NB4 (cell line): ENCODE measurements at places on chromosomes 4 and X.

DNA sequence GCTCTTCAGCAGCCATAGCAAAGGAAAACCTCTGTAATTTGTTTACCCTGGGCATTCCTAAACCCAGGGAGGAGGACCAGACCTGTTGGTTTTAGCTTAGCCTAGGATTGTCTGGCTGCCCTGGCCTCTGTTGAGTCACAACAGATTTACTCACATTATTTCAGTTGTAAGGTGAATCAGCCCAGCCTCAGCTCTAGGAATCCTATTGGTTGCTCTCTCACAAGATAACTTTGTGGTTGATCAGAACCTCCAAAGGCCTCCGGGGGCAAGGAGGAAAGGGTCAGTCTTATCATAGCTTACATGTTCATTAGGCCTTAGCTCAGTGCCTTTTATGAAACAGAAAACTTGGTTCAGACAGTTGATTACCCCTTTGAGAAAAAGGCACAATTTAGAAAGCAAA, 41.0 kb downstream of the PDK3 start:
- DNase-seq: peak; percentile 16

- no peak for DNase-seq
Measured at GRCh38 chr4:53194727-53195126, 171.1 kb downstream of the SCFD2 start.

DNA sequence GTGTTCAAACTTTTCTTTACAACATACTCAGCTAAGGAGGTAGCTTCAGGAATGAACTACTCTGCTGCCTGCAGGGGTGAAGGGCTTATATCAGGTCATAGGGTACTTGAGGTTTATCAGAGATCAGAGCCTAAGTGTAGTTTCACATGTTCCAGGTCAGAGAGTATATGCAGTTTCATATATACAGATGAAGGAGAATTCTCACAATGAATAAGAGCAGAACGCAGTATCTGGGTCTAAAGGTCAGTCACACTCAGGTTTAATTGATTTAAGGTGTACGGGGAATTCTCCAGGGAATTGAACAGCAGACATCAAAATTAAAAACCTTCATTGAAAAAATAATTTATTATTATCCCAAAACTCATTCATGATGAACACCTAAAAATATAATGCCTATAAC, 700.6 kb downstream of the TECRL start:
- no peak for DNase-seq

- DNase-seq: peak; percentile 4
Measured at GRCh38 chrX:132090403-132091159, 37.2 kb downstream of the FRMD7 start.

DNA sequence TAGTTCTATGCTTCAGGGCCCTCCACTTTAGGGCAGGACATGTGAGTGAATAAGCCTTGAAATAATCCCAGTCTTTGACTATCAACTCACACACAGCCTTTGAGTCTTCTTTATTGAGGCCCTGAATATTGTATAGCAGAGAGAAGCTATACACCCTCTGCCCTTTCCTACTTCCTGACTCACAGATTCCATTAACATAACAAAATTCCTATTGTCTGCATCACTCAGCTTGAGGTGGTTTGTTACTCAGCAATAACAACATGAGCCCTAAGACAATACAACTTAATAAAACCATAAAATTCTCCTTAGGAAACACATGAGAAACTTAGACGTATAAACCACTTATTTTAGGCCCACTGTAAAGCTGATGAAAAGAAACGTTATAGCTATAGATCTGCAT, 680.3 kb upstream of the DIAPH2 start:
- no peak for DNase-seq

DNA sequence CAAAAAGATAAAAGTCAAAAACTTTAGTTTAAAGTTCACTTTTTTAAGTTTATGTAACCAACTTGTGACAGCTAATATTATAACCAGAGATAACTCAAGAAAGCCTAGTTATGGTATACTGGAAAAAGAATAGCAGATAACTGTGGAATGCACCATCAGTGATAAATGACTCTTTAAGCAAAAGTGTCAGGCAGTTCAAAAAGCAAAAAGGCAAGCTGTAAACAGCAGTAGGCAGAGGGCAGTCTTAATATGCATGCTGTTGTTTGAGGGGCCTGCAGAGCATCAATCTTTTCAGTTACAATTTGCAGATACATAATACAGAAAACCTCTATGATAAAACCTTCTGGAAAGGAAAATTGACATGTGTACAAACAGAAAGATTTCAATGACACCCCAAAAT, 81.8 kb upstream of the JADE1 start:
- no peak for DNase-seq

- DNase-seq: no peak
Measured at GRCh38 chr4:38381788-38382187, 282.2 kb upstream of the KLF3 start.

DNA sequence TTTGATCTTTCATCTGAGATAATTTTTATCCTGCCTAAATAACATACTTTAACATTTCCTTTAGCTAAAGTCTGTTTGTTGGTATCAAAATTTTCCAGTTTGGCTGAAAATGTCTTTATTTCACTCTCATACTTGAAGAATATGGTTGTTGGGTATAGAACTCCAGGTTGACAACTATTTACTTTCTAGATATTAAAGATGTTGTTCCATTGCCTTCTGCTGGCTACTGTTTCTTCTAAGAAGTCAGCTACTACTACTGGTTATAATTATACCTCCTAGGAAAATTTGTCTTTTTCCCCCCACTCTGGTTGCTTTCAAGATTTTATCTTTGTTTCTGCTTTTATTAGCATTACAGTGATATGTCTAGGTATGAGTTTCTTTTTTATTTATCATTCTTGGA, 75.7 kb downstream of the SH3RF1 start:
- no peak for DNase-seq

DNA sequence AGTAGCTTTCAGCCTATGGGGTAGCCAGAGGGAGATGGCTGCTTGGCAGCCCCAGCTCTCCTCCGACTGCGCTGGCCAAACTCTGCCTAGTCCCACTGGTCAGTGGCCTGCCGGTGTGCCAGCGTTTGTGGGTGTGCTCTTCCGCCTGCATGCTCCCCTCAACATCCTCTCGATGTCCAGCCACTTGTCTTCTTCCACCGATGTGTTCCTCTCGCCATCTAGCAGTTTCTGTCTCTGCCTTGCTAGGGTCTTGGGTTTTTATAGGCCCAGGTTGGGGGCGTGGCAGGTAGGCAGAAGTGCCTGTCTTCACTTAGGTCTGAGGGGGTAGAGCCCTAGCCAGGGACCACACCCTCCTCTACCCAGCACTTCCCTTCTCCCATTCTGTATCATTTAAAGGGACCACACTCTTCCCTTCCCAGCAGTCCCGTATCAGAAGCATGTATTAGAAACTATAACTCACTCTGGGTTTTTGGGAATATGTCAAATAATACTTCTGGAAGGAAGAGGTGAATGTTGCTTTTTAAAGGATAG, 124.4 kb downstream of the KDM6A start:
- DNase-seq: peak; percentile 7

DNA sequence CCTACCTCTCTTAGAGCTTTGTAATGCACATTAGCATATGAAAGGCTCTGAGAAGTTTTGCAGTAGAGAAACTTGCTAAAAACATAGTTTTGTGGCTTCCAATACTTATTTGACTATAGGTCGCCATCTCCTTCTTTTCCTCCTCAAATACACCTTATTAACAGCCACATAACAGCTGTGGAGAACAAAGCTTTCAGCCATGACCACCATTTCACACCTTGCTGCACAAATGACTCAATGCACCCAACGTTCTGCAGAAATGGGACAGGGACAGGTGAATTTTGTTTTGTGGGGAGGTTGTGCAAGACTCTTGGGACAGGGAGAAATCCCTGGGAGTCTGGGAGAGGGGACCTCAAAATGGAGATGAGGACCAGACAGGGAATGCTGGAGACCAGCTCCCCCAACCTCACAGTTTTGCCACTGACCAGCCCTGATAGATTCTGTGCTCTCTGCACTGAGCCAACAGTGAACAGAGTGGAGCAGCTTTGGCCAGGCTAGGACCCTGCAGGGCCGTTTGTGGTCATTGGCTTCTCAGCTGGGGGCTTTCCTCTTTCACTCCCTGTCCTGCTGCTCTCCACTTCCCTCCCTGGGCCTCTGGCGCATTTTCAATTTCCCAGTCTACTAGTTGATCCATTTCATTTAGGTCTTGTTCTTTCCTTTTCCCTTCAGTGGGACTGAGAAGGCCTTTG, 16.6 kb downstream of the FRMPD3 start:
- DNase-seq: no peak

GRCh38 chr4:31052519-31052918, 332.4 kb downstream of the PCDH7 start:
- DNase-seq: no peak

DNA sequence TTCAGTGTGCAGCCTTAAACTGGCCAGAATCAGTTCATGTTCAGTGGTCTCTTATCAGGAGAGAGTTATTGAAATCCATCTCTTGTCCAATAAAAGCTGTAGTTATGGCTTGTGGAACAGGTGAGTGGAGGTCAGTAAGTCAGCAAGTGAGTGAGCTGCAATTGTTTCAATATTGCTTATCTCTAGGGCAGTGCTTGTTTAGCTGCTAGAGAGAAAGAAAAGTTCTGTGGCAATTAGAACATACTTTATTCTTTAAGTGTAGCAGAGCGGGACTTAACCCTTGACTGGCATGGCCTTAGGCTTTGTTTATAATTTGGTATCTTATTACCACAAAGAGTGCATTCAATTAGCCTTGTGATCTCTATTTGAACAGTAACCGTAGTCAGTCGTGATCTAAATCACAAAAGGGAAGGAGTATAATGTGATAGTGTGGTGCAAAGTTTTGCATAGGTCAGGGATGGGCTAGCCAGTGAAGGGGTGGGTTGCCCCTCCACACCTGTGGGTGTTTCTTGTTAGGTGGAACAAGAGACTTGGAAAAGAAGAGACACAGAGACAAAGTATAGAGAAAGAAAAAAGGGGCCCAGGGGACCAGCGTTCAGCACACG, 6.9 kb upstream of the ETDC start:
- no peak for DNase-seq

DNA sequence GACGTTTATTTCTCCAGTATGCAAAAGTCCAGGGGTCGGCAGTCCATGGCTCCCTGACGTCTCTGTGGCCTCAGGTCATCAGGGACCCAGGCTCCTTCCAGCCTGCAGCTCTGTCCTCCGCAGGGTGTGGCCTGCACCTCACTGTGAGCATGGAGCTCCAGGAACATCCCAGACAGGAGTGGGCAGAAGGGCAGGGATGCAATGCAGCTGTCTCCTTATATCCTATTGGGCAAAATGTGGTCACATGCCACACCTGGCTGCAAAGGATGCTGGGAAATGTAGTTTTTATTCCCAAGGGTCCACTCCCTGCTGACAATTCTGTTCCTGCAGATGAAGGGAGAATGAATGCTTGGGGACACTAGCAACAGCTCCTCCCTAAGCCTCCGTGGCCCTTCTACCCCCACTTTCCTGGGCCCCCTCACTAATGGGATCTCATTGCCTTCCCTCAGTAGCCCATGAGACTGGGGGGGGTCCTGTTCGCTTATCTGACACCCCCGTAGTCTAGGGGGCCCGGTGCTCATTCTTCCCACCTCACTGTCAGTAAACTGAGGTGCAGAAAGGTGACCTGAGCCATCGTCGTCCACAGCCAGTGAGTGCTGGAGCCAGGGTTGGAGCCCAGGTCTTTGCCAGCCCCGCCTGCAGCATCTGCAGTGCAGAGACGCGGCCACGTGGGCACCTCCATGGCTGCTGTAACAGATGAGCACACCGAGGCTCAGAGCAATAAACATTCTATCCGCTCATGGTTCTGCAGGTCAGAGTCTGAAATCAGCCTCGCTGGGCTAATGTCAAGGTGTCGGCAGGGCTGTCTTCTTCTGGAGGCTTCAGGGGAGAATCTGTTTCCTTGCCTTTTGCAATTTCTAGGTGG, 5.9 kb upstream of the GRPEL1 start:
- DNase-seq: peak; percentile 75

- peak; percentile 82 for DNase-seq
Measured at GRCh38 chrX:19840899-19841648, 46.3 kb downstream of the SH3KBP1 start.

DNA sequence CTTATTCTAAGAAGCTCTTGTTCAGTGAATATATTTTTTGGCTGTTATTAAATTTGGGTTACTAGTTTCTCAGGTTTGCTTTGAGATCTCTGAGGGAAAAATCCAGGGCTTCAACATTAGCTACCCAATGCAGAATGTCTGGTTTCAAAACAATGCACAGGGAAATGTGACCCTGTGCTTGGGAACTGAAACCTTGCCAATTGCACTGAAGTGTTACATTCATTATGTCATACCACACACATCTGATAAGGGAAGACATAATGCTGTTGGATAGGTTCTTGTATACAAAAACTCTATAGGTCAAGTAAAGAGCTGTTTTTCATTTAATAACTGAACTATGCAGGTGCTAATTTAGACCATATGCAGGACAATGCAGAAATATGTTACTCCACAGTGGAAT, 345.3 kb upstream of the BMP3 start:
- no peak for DNase-seq

- DNase-seq: no peak
Measured at GRCh38 chr4:159367781-159368080, 264.9 kb downstream of the RAPGEF2 start.

- peak; percentile 77 for DNase-seq
Measured at GRCh38 chr4:186037692-186038658, 31.0 kb upstream of the TLR3 start.

DNA sequence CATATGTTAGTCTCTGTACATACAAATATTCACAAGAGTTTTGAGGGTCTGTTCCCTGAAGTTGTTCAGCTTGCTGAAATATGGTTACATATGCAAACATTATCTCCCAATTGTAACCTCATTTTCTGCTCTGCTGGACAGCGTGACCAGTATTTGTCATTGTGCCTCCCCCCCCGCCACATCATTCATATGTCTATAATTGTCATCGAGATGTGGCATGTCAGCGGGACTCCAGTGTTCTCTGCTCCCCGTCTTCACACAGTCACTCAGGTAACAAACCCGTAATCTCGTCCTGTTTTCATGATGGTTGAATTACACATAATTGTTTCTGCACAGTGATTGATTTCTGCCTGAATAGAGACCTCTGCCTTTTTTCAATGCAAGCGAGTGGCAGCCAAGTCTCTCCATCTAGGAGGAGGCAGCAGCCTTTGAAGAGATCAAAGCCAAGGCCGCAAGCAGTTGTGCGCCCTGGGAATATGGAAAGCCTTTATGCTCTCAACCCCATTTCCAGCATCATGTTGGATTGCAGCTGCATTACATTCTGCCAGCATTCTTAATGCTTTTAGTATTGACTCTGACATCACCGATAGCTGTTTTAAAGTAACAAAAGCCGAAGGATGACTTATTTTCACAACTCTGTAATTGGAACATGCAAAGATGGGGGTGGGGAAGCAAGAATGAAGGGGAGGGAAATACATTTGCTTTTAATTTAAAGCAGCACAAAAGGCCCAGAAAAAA, 27.4 kb downstream of the LEF1 start:
- DNase-seq: no peak

- DNase-seq: peak; percentile 79
Measured at GRCh38 chrX:71198066-71198465, 25.0 kb upstream of the GJB1 start.

- DNase-seq: no peak
Measured at GRCh38 chr4:11050766-11051165, 366.2 kb upstream of the CLNK start.

- no peak for DNase-seq
Measured at GRCh38 chr4:184420402-184420801, 53.9 kb downstream of the IRF2 start.
